ENCODE measurements at places on chromosomes 1 and 21.

DNA sequence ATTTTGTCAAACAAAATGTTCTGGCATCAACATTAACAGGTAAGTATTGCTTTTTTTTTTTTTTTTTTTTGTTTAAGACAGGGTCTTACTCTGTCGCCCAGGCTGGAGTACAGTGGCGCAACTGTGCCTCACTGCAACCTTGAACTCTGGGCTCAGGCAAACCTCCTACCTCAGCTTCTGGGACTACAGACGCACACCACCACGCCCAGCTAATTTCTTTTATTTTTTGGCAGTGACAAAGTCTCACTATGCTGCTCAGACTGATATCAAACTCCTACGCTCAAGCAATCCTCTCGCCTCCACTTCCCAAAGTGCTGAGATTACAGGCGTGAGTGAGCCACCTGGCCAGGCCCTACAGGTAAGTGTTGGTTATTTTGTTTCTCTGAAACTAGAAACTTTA is 2.4 kb downstream of the TUT4 start:
- no peak for DNase-seq

DNA sequence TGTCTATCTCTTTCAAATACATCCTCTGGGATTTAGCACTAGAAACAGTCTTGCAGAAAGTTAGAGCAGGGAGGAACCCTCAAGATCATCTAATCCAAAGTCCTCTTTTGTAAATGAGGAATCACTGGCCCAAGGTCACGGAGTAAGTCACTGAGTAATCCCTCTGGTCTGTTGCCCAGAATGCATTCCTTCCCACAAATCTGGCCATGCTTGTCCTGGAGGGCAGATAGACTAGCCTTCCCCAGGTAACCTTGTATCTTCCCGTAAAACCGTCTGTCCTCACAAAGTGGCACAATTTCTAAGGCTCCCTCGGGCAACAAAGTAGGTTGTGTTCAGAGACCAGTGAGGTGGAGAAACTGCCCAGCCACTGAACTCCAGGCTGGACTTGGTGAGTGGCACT is 46.2 kb downstream of the DDR2 start:
- no peak for DNase-seq

DNA sequence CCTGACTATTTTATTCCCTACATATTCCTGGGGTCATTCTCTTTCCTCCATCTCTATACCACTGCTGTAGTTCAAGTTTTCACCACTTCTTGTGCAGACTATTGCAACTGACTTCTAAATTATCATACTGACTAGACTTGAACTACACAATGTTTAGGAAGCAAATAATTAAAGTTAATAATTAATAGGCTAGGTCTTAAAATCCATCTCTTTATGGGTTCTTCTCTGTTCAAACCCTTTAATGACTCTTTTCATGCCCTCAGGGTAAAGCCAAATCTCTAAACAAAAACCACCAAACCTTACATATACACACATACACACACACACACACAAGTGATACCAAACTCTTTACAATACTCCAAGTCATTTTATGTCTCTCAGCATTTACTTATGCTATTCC is 22.3 kb upstream of the MOB3C start:
- DNase-seq, result no peak

DNA sequence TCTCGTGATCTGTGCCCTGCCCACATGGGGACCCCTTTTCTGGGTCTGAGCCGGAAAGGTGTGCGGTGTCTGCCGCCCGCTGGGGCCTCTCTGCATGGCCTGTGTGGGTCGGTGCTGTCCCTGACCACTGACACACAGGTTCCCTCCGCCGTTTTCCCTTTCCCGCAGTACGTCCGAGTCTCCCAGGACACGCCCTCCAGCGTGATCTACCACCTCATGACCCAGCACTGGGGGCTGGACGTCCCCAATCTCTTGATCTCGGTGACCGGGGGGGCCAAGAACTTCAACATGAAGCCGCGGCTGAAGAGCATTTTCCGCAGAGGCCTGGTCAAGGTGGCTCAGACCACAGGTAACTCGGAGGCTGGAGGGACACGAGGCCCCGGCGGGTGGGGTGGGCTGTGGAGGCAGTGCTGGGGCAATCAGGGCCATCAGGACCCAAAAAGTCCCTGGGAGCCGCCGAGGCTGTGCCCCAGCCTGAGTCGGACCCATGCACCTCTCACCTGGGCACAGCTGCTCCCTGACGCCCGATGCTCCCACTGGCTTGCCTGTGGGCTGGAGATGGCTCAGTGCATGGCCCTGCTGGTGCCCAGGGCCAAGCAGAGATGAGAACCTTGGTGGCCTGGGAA is 13.3 kb downstream of the TRPM2 start:
- no peak for DNase-seq

DNA sequence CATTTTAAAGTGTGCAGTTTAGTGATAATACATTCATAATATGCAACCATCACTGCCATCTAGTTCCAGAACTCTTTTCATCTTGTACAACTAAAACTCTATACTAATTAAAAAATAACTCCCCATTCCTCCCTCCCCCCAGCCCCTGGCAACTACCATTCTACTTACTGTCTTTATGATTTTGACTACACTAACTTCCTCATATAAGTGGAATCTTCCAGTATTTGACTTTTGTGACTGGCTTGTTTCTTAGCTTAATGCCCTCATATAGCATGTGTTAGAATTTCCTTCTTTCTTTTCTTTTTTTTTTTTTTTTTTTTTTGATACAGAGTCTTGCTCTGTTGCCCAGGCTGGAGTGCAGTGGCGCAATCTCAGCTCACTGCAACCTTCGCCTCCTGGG is 1.4 kb upstream of the NVL start:
- DNase-seq, result no peak

GRCh38 chr1:220726634-220727033 is 21.5 kb upstream of the MTARC2 start:
- no peak for DNase-seq

GRCh38 chr1:229432905-229433304 is 989 bp downstream of the ACTA1 start:
- no peak for DNase-seq

DNA sequence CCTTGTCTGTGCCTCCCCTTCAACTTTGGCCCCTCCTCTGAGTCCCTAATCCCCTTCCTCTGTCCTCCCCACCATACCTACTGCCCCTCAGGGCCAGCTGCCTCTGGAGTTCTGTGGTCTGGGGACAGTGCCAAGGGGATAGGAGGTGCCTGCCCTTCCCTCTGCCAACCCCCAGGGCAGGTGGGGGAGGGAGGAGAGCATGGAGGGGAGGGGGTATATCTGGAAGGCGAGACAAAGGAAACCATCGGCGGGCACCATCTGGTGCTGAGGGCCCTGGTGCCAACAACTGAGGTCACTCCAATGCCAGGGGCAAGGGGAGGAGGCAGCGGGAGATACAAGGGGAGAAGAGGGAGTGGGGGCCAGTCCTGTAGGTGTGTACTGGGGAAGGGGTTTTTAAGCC is 9.6 kb downstream of the RAB25 start:
- no peak for DNase-seq

- no peak for DNase-seq
Observed at GRCh38 chr1:85453640-85454194, 11.2 kb downstream of the DDAH1 start.

- no peak for DNase-seq
Observed at GRCh38 chr21:16377857-16378256, 648.1 kb downstream of the USP25 start.

DNA sequence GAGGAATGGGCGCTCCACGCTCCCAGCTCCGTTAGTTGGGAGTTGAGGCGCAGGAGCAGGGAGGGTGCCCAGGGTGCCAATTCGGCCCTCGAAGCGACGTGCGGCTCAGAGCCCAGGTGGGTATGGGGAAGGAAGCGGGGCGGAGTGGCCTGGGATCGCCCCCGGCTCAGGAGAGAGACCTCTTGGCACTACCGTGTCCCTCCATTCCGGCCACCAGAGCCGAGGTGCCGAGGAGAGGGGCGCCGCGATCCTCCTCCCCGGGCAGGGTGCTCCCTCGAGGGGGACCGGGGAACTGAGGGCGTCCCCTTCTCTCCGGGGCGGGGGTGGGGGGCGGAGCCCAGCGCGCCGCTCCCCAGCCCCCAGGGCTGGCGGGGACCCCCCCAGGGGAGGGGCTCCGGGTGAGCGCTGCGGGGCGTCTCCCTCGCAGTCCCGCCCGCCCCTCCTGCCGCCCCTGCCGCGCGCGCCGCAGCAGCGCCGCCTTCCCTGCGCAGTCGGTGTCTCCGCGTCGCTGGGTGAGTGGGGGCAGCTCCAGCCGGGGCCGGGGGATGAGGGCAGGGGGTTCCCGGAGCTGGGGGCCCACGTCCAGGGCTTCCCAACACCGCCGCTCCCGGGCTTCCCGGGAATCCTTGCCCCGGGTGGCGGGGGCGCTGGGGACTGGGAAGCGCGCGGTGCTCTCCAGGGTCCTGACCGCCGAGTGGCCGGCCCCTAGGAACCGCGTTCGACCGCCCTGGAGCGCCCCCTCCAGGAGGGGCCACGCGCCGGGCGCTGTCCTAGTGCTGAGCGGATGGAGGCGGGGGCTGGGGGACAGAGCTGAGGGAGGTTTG is at the start of gene HPCA:
HPCA (plus strand) TSS at position 488 of the 824 bp plus-strand sequence. CDS start 2,408 bp downstream, outside the sequence.
- DNase-seq, result no peak

DNA sequence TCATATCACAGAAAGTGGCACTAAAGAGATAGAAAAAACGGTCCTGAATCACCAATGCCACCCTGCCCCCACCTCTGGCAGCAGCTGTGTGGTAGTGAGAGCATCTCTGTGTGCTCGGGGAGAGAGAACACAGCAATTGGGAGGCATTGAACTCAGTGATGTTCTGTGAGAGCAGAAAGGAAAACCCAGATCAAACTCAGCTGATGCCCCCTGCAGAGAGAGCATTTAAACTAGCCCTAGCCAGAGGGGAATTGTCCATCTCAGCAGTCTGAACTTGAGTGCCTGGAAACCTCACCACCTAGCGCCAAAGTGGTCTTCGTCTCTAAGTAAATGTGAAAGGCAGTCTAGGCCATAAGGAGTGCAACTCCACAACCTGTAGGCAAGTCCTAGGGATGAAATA is 21.3 kb downstream of the SLC44A5 start:
- DNase-seq, result no peak

- DNase-seq, result no peak
Observed at GRCh38 chr1:73736125-73736524, 461.9 kb downstream of the LRRIQ3 start.

GRCh38 chr1:25193229-25193628 is 39.1 kb downstream of the SYF2 start:
- DNase-seq, result no peak

- DNase-seq, result no peak
Observed at GRCh38 chr1:15391366-15391765, 18.3 kb upstream of the EFHD2 start.

GRCh38 chr1:1858382-1859086 is 32.4 kb downstream of the GNB1 start:
- no peak for DNase-seq

DNA sequence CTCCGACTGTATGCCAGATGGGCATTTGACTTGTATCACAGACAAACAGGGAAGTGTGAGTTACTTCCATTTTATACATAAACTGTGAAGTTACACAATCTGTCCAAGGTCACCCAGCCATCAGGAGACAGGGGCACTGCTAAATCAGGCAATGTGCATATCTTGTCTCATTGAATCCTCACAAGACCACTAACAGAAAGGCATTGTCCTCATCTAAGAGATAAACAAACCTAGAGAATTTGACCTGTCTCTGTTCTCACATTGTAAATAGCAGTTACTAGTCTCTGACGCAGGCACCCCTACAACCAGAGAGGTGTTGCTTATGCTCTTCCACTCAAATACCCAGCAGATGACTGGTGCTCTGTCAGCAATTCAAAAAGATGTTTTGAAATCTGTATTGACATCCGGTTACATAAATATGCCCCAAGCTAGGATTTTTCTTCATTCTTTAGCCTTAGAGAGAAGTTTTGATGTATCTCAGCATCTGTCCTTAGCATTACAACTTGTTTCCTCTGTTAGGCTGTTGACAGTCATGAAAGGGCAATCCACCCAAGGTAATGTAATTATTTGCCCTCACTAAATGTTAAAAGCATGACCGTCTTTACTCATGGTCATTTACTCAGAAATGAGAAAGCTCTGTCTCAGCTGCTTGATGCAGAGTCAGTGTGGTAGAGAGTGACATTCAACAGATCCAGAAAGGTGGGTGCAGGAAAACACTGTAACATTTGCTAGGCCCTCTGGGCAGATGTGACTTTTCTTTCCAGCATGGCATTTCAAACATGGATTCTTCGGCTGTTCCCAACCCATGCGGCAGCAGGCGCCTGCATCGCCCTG is 51.9 kb upstream of the ZNF326 start:
- no peak for DNase-seq

DNA sequence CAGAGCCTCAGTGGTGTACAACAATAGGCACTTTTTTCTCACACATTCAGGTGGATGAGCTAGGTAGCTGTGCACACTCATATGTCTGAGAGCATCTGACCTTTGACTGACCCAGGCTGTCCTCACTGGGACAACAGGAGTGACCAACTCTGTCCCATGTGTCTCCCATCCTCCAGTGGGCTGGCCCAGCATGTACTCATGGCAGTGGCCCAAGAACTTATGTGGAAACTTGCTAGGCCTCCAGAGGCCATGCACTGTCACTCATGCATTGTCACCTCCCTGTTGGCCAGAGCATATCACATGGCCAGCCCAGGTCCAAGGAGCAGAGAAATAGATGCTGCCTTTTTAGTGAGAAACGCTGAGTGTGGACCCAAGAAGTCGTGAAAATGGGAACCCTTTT is 158.8 kb downstream of the IGSF21 start:
- no peak for DNase-seq

- no peak for DNase-seq
Observed at GRCh38 chr1:42142894-42143675, 10.1 kb upstream of the GUCA2B start.

GRCh38 chr1:228782662-228783417 is 47.6 kb downstream of the RHOU start:
- DNase-seq, result no peak

DNA sequence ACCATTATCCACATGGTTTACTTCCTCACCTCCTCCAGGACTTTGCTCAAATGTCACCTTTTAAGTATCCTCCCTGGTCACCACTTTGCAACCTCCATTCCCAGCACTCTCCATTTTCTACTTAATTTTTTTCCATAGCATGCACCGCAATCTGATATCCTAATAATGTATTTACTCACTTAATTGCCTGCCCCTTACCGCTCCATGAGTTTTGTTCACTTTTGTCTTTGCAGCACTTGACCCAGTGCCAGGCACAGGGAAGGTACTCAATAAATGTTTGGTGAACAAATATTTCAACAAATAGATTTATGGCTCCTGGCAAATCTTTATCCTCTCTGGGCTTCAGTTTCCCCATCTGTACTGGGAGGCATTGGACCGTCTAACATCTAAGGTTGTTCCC is 53.6 kb downstream of the UBE2T start:
- DNase-seq, result no peak

GRCh38 chr1:18058981-18059605 is 48.5 kb upstream of the IGSF21 start:
- DNase-seq, result no peak

DNA sequence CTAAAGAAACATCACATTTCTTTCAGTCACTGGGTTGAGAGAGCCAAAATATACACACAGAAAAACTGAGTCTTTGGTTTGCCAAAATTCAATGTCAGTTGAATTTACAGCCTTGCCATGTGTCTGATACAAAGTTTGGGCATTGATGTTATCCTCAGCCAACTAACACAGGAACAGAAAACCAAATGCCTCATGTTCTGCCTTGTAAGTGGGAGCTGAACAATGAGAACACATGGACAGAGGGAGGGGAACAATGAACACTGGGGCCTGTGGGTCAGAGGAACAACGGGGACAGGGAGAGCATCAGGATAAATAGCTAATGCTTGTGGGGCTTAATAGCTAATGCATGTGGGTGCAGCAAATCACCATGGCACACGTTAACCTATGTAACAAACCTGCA is 39.6 kb upstream of the C21orf91 start:
- DNase-seq, result no peak

GRCh38 chr1:205339717-205340116 is 17.0 kb downstream of the KLHDC8A start:
- DNase-seq, result no peak

Data from SW 1271 (cell line).